ENCODE measurements at places on chromosomes 4 and X.
A peak's percentile ranks its signal among the peaks of the same experiment; 100 is the strongest.

- no peak for DNase-seq
Measured at GRCh38 chr4:158065603-158066002, 107.2 kb downstream of the GASK1B start.

GRCh38 chr4:172601195-172601594 is 567.4 kb upstream of the GALNT7 start:
- no peak for DNase-seq

- no peak for DNase-seq
Measured at GRCh38 chr4:5021546-5021945, 2.3 kb upstream of the CYTL1 start.

GRCh38 chrX:18146954-18147353 is 73.7 kb downstream of the BEND2 start:
- peak; percentile 62 for DNase-seq

DNA sequence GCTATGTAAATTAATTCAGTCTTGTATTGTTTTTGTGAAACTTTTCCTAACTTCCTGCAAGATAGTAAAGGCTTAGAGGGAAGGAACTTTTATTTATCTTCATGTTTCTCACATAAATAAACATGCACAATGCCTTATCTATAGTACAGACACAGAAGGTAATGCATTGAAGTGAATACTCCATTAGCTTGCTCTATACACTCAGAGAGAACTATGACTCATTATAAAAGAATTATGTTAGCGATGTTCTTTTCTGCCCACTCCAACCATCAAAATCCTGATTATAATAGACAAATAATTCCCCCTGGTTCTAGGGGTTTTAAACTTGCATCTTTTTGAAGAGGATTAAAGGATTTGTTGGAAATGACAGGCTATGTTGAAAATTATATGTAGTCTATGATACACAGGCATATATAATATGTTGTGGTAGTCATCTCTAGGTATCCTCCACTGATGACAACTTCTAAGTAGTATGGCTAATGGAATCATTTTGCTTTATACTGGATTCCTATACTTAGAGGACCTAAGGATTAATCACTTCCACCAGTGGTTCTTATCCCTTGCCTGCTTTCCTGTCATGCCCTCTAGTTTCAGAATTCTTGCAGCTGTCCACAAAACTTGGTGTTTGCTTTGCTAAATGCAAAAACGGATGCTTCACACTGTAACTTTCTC is 115.7 kb downstream of the NDST4 start:
- no peak for DNase-seq

DNA sequence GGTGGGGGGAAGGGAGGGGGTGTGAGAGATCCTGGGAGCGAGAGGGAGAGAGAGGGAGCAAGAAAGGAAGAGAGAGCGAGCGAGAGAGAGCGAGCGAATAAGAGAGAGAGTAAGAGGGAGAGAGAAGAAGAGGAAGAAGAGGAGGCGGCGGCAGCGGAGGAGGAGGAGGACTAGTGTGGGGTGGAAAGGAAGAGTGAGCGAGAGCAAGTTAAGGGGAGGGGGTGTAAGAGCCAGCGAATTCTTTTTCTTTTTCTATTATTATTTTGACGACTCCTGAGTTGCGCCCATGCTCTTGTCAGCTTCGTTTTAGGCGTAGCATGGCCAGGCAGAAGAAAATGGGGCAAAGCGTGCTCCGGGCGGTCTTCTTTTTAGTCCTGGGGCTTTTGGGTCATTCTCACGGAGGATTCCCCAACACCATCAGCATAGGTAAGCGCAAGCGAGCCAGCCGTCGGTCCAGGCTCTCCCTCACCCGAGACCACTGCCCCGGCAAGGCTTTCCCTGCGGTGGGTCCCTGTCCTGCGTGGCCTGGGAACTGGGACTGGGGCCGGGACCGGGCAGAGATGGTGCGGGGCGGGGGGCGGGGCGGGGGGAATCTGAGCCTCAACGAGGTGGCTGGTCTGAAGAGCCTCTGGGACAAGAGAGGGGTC is at the start of gene GRIA3:
Gene GRIA3 (plus strand): TSS at position 60 of the 647 bp plus-strand sequence. CDS start 258 bp downstream, at position 318.
- DNase-seq: peak; percentile 55

DNA sequence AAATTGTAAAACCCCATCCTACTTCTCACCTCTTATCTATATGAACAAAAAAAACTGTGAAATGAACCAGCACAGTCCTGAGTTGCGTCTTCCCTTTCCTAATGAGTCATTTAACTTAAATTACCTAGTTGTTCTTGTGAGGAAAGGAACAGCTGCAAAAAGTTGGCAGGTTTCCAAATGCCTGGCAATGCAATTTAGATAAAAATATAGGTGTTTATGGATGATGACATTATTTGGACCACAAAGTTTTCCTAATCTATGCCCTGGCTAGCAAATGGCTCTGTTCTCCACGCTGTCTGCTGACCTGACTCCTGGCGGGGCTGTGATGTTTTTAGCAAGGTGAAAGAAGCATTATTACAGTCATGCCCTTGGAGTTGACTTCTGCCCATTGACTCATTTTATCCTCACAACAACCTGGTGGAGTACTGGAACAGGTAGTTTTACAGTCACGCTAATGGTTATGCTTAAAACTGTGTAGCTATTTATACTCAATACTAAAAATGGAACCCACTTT is 29.8 kb upstream of the RELL1 start:
- DNase-seq: peak; percentile 34

DNA sequence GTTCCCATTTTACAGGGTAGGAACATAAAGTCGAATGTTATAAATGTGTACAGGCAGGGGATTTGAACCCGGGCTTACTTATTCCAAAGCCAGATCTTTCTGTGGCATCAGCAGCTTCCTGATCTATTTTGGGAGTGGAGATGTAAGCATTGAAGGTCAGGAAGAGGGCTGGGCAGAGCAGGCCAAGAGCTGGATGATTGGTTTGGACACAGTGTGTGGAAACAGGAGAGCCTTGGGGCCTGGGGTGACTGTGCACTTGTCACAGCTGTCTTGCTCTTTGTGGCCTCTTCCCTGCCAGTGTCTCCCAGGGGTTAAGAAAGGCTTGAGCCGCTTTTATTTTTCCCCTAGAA is 127.9 kb upstream of the ENPP6 start:
- DNase-seq: peak; percentile 8

- no peak for DNase-seq
Measured at GRCh38 chr4:25131381-25131780, 28.9 kb downstream of the SEPSECS start.

- no peak for DNase-seq
Measured at GRCh38 chrX:68175562-68175961, 257.7 kb downstream of the OPHN1 start.

GRCh38 chr4:15488658-15489470 is 19.2 kb downstream of the CC2D2A start:
- DNase-seq: no peak

- DNase-seq: no peak
Measured at GRCh38 chrX:41529221-41529620, 82.1 kb downstream of the NYX start.
